ENCODE measurements at places on chromosomes 4 and X.
A peak's percentile ranks its signal among the peaks of the same experiment; 100 is the strongest.

DNA sequence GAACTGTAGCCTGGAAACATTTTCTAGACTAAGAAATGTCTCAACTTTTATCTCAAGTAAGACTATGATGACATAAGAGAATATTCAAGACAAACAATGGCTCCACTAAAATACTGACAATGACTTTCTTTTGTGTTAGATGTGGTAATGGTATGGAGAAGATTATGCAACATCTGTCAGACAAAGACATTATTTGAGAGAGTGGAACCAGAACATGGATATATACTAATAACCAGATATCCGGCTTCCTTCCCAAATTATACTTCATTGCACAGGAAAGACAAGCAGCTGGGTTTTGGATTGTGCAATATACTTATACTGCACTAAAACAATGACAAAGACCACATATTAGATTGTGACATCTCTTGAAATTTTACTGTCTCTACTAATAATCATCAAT, 290.8 kb upstream of the GIMD1 start:
- no peak for DNase-seq

- DNase-seq = no peak
Measured at GRCh38 chrX:35868501-35868900, 51.0 kb upstream of the CFAP47 start.

DNA sequence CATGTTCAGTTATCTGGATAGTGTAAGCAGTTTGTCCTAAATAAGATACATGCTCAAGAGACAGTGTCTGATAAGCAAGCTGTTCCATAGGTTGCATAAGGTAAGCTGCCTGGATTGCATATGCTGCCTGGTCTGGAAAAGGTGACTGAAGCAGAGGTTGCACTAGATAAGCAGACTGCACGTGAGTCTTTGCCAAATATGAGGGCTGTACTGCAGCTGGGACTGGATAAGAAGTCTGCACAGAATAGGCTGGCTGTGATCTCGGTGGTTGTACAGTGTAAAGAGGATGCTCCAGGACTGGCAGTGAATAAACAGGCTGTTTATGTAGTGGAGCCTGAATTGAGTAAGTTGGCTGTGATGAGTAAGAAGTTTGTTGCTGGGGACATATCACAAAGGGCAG, 68.9 kb downstream of the WNK3 start:
- DNase-seq = no peak

DNA sequence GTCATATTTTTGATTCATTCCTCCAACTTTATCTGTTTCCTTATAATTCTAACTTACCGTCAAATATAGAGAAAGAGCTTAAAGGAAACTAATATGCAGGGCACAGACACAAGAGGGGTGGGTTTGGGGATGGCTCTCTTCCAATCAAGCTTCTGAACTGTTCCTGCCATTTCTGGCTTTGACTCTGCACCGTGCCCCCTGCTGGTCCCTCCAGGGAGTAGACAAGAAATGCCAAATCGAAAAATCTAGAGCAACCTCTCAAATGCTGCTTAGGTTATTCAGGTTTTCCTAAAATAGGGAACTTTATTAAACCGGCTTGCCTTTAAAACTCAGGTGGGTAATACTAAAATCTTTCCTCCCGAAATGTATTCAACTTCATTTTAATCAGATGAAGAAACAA, 39.8 kb upstream of the VCX3A start:
- DNase-seq = no peak

- no peak for DNase-seq
Measured at GRCh38 chr4:72507167-72507566, 61.9 kb downstream of the ADAMTS3 start.

GRCh38 chr4:10007793-10008608, 13.3 kb downstream of the SLC2A9 start:
- no peak for DNase-seq

- no peak for DNase-seq
Measured at GRCh38 chrX:45722471-45722870, 521.8 kb upstream of the DIPK2B start.

DNA sequence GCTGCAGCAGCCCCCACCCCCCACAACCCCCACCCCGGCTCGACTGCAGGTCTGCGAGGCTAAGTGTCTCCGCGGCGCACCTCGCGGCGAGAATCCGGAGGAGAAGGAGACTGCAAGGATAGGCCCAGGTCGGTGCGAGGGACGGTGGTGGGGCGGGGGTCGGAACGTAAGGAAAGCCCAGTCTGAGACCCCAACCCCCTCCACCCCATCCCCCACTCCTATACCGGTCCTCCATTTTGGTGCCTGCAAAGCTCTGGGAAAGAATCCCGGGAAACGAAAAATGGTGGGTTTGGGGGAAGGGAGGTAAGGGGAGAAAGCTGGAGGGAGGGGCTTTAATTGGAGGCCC, 614 bp downstream of the BEX3 start:
- DNase-seq = no peak

- DNase-seq = no peak
Measured at GRCh38 chrX:150313514-150313913, 49.6 kb upstream of the MAMLD1 start.

DNA sequence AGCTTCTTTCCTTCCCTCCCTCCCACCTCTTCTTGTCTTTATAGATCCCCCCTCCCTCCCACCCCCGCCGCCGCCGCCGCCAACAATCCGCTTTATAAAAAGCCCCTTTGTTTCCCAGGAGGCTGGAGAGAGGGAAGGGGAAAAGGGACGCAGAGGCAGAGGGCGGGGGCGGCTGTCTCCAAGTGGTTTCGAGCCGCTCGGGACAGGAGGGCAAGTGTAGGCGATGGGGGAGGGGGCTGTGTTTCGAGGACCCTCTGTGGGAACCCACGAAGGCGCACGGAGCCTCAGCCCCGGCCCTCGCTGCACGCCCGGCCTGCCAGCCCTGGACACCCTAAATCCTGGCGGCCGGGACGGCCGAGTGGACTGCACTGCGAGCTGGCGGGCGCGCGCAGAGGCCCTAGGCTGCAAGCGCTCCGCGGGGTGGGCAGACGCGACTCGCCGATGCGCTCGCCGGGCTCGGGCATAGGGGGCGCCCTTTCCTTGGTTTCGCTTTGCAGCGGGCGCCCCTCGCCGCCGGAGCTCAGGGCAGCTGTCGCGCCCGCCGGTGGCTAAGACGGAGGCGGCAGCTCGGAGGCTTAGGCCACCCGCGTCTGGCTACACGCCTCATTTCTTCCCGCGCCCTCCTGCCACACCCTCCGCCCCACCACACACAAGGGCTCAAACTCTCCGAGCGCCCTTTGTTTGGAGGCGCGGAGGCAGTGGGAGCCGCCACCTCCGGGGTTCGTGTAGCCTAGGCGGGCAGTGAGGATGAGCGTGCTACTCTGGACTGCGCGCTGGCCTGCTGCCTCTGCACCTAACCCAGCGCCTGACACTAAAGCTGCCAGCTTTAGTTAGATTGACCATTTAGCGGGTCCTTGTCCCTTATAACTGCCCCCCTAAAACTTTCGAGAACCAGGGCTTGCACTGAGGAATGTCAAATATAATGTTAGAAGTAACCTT, 2.2 kb downstream of the MAMLD1 start:
- peak; percentile 26 for DNase-seq

DNA sequence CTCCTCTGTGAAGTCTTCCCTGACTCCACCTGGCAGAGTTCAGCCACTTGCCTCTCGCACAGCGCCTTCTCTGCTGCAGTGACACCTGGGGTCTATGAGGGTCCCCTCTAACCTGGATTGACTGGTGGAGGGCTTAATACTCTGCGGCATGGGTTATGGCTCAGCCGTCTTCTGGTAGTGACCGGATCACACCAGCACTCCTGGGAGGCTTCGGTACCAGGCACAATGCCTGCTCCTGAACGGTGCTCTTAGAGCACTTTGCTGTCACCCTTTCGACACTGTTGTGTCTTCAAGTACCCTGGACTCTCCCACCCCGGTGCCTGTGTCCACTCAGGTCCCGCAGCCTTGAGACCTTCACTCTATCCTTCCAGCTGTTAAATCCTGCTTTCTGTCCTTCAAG, 50.0 kb downstream of the C4orf50 start:
- no peak for DNase-seq

DNA sequence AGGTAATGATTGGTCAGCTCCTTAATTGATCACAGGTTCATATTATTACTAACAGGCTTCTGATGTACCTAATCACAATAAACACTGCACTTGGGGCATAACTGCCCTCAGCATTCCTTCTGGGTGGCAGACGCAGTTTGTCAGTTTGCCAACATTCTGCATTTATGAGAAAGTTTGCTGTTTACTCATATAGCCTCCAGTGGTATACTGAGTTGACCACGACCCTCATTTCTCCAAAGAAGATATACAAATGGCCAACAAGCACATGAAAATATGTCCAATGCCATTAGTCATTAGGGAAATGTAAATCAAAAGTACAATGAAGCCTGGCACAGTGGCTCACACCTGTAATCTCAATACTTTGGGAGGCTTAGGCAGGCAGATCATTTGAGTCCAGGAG, 26.3 kb downstream of the EFHC2 start:
- no peak for DNase-seq

DNA sequence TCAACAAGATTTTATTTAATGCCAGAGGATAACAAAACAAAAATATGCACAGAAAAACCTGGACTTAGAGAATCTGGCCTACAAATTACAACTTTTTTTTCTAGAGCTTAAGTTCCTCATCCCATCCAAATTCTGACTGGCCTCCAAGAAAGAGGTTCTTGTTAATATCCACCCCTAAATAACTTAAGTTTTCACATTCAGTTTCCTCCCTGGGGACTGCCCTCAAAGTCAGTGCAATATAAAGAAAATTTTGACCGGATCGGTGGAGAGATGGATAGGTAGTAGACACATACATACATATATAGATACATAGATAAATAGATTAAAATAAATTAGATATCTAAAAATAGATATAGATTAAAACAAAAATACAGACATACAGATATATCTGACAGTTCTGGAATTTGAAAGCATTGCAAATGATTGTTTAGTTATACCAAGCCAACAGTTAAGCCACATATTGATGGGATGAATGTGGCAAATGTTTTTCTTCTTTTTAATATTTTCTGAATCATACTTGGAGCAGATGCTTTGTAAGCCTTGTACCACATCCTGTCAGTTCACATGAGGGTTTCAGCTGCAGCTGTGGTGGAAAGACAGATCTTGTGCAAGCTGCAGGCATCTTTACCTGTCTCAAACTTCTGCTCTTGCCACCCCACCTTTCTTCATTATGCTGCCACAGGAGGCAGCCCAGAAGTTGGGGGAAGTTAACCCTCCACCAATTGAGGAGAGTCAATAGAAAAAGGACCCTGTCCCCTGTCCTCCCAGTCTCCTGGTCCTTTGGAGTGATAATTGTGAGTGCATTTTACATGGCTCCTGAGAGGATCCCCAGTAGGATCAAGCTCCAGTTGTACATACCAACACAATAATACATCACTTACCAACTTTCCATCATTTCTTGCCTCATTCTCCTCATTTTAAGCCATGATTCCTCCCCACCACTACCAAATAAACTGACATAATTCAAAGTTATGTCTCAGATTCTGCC, 58.5 kb upstream of the PRDM8 start:
- no peak for DNase-seq

DNA sequence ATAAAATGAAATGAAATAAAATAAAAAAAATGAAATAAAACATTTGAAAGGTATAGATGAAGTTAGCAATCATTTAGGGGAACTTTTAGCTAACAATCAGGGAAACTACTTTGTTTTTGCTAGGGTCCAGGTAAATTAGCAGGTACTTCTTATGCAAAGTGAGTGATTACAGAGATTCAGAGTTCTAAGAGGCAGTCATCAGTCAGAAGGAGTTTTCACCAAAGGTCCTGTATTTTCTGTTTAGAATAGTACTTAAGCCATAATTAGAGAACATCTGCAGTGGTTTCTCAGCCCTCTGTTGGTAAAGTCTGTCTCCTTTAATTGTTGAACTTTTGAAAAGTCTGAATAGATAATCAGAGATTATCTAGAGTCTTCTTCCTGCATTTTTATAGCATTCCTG, 50.6 kb downstream of the STIM2 start:
- no peak for DNase-seq

DNA sequence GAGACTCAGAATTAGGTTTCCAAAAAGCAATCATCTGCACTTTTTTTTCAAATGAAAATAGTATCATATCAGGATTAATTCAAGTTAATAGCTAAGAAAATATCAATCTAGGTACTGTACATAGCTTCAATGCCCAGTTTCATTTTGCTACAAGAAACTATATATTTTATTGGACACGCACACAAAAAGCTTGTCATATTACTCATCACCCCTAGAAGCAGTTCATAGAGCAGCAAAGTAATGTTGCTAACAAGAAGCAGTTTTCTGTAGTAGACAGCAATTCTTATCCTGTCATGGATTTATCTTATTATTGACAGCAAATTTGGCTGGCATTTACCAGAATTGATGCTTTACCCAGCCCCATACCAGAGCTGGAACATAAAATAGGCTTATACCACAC, 52.3 kb upstream of the LSM6 start:
- DNase-seq = no peak

DNA sequence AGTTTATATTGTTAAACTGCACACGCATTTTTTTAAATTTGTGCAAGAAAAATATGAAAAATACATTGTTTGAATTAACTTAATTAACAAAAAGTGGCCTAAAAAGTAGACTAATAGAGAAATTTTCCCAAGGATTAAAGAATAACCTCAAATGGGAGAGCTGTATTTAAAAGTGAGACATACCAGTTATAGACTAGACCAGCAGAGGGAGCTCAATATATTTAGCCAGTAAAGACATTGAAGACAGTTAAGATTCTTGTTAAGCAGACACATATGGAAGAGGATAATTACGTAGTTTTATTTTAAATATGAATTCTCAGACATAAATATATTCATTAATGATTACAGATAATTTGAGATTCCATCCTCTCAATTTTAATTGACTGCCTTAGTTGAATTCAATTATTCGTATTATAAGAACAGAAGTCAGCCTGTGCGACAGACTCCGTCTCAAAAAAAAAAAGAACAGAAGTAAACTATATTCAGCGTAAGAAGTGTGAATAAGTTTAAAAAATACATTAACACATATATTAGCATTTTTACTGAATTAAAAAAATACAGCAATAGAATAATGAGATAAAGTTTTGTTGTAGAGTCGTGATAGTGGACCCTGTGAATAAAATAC, 64.8 kb downstream of the GLRA3 start:
- DNase-seq = no peak

DNA sequence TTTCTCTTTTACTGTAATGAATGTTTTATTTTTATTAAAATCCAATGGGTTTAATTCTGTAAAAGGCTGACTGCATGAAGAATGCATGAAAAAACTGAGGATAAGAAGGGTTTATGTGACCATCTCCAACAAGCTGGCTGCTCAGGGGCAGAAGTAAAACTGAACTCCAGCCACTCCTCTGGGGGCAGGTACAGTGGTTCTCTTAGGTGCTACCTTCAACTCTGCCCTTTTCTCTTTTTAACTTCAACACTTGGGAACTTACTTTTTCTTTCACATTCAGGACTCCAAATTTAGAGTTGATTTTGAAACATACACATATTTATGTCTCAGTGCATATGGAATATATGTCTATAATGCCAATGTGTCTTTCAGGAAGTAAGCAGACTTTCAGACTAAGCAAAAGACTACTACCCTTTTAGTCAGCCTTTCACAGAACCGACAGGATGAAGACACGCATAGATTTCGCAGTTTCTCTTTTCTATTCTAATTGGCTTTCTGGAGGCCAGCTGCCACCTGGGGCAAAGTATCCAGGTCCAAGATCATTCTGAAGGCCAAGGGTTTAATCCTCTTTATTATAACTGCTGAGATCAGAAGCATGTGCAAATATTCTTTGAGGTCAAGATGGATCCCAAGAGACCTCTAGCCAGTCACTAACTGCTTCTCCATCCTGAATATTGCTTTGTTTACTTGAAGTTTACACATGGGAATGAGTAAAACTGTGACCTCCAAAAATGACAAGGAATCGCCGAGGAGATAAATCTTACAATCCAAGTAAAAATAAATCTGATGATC, 30.7 kb downstream of the HS3ST1 start:
- no peak for DNase-seq

- DNase-seq = no peak
Measured at GRCh38 chr4:60422439-60422838, 777.7 kb upstream of the ADGRL3 start.

All from stimulated activated CD8-positive, alpha-beta memory T cell treated with anti-CD3 and anti-CD28 coated beads, Interleukin-4, amount 100 ng/mL, for 1 hour (primary cell).